ENCODE measurements at places on chromosomes 12 and 14.

DNA sequence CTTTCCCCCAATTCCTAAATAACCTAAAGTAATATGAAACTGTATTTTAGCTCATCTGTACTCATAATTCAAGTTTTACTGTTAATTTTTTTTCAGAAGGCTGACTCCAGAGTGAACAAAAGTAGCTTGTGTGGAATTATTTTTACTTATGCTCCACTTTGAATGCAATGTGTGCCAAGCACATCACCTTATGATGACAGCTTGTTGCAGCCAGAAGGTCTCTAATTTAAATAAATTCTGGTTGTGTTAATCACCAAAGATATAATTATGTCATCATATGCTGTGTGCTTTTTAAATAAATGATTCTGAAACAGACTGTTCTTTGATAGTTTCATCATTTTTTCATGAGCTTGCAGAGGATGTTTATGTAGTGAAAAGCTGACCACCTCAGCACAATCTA is 283.1 kb downstream of the TMEM117 start:
- no peak for DNase-seq

- DNase-seq: no peak
Measured at GRCh38 chr14:44896275-44897040, 65.3 kb downstream of the KLHL28 start.

DNA sequence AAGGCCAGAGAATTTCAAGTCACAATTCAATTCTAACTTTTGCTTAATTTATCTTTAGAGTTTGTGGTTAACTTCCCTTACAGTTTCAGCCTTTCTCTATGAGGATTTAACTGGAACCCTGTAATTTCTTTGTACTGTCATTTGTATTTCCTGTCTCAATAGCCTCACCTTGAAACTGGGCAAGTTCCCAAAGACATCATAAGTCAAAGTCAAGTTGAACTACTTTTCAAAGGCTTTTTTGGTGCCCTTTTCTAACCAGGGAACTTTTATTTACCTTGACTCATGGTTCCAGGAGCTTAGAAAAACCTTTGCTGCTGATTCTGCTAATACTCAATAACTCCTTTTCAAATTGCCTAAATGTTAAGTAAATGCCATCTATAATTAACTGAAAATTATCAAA is 200.8 kb upstream of the KRR1 start:
- no peak for DNase-seq

DNA sequence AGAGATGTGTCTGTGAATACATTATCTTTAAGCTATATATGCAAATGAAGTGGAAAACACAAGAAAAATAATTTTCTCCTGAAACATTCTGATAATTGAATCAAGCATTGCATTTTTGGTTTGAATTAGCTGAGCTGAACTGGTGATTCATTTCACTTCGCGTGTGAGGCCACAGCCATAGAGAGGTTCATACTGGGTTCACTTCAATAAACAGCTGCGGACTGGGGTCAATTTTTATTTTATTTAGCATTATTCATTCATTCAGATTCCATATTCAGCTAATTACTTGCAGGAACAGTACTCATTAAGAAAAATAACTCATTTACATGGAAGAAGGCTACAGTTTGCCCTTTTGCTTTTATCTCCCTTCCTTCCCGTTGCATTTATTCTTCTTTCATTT is 195.2 kb upstream of the LRIG3 start:
- DNase-seq: peak; percentile 19

DNA sequence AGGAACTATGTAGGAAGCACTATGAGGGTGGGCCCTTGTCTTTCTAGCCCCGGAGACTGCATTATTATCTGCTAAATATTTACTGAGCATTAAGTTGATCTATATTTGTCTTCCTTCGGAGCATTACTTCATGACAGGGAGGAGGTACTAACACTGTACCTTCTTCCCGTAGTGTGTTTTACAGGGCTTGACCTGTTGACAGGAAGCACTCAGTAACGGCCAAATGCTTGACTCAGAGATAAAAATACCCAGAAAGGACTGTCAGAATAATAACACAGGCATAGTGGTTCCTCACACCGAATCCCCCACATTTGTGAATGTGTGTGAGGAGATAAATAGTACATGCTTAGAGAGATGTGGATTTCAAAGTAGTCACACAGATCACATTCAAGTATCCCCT is 466.6 kb downstream of the EGLN3 start:
- DNase-seq: no peak

DNA sequence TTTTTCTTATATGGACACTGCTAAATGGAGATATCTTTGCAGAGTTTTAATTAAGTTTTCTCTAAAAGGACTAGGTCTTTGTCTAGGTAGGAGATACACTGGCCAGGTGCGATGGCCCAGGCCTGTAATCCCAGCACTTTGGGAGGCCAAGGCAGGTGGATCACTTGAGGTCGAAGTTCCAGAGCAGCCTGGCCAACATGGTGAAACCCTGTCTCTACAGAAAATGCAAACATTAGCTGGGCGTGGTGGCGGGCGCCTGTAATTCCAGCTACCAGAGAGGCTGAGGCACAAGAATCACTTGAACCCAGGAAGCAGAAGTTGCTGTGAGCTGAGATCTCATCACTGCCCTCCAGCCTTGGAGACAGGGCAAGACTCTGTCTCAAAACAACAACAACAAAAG is 17.1 kb upstream of the CERS5 start:
- DNase-seq: no peak

- DNase-seq: no peak
Measured at GRCh38 chr14:104657563-104658324, 31.7 kb upstream of the INF2 start.

DNA sequence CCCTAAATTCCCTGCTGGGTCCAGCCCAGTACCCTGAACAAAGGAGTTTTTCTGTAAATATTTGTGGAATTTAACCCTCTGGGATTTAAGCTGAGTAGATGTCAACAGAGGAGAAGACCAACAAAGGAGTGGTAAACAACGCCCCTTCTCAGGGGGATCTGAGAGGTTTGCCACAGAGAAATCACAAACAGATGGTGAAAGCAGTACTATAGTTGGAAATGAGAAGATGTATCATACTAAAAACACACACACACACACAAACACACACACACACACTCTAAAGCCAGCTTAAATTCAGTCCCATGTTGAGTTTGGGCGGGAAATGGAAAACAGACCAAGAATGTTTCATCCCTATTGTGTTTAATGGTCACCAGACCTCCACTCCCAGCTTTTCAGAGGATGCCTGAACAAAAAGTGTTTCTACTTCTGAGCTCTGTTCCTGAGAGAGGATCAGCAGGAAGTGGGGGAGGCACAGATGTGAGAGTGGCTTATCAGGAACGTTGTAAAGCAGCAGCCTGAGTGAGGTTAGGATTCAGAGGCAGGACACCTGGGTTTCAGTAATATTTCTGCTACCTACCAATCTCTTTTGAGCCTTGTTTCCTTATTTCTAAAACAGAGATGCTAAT is 3.2 kb downstream of the BIN2 start:
- DNase-seq: peak; percentile 66

DNA sequence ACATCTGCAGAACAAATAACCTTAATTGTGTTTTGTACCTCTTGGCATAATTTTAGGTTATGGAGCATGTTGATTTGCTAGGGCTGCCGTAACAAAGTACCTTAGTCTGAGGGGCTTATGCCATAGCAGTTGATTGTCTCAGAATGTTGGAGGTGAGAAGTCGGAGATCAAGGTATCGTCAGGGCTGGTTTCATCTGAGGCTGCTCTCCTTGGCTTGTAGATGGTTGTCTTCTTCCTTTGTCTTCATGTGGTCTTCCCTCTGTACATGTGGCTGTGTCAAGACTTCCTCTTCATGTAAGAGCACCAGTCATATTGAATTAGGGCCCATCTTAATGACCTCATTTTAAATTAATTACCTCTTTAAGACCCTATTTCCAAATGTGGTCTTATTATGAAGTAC is 64.4 kb upstream of the PTHLH start:
- no peak for DNase-seq

- DNase-seq: no peak
Measured at GRCh38 chr12:124603831-124604251, 36.4 kb upstream of the NCOR2 start.

GRCh38 chr12:47741340-47741703 is 16.0 kb upstream of the ENDOU start:
- DNase-seq: no peak

- no peak for DNase-seq
Measured at GRCh38 chr14:33855672-33856071, 95.2 kb downstream of the EGLN3 start.

DNA sequence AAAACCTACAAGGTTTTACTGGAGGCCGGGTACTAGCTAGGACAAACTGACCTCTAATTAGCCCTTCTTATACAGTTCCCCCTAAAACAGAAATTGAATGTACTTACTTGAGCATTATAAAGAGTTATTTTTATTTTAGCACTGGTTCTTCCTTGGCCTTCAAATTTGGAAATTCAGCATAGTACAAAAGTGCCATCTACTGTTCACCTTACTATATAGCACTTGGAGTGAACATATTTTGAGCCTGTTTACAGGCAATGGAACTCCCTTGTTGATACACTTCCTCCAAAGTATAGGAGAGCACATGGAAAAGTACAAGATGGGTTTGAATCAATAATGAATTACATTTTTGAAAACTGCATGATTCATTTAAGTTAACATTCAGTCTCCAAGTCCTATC is 3.9 kb upstream of the POC1B start:
- peak; percentile 79 for DNase-seq

GRCh38 chr14:105899657-105900397 is 373.4 kb downstream of the TMEM121 start:
- DNase-seq: no peak

- no peak for DNase-seq
Measured at GRCh38 chr14:37595809-37596621, 586 bp downstream of the TTC6 start.

DNA sequence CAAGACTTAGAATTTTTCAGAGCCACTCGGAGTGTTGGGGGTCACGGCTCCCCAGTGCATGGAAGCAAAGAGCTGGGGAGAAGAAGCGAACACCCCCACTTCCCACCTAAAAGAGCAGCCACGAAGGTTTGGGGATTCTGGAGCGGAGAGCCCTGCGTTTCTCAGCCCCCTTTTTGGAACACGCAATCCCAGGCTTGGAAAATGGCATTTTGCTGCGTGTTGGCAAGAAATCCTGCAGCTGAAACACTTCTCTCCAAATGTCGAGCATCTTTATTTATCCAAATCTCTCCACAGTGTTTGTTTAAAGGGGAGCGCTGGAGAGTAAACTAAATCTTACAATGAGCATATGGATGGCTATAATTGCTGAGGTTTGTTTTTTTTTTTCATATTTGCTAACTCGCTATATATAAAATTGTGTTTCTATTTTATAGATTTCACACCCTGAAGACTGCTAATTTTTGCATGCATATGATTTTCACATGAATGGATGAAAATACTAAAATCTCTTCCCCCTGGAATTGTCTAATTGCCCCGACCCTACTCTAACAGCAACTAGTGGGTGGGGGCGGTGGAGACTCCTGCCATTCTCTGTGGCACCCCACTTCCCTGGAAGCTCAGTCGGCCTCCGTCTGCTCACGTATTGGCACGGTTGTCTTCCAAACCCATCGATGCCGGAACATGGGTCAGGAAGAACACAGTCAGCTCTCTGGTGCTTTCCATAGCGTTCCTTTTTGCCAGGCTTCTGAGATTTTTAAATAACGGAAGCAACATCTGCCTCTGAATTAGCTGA is 120.5 kb downstream of the GCH1 start:
- DNase-seq: no peak

DNA sequence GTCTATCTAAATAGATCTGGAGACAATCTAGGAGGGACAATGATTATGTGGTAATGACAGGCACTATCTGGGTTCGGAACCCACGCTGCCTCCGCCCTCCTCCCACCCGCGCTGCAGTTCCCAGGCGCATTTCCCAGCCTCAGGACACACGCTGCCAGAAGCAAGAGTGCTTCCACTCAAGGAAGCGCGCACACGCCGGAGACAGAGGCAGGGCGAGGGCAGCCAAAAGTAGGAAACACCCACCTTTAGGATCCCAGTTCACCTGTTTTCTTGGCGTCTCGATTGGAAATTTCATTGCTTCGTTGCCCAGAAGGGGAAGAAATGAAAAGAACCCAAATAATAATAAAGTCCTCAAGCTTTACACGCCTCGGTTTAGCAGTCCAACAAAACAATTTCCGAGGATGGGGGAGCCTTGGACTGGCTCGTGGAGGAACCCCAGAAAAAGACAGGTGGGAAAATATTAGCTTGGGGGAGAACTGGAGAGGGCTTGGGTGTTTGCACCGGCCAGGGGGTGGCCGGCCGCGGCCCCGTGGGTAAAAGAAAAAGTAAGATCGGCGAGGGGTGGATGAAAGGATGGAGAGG is 474 bp downstream of the KCNK10 start:
- DNase-seq: peak; percentile 1

GRCh38 chr14:95935228-95935822 is 58.7 kb downstream of the TUNAR start:
- peak; percentile 46 for DNase-seq

DNA sequence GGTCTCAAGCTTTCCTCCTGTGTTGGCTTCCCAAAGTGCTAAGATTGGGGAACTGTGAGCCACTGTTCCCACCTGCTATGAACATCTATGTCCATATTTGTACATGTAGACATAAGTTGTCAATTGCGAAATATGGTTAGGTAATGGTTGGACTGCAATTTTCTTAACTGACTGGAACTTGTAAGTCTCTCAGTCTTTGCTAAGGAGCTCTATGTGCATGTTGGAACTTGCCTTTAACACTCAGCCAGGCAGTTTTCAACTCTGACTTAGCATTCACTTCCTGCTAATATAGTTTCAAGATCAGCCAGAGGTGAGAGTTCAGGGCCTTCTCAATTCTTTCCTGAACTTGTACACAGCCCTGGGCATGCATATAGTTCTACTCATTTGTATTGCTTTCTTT is 44.5 kb upstream of the EEA1 start:
- DNase-seq: peak; percentile 93

GRCh38 chr14:54920052-54920451 is 17.4 kb upstream of the GCH1 start:
- no peak for DNase-seq

DNA sequence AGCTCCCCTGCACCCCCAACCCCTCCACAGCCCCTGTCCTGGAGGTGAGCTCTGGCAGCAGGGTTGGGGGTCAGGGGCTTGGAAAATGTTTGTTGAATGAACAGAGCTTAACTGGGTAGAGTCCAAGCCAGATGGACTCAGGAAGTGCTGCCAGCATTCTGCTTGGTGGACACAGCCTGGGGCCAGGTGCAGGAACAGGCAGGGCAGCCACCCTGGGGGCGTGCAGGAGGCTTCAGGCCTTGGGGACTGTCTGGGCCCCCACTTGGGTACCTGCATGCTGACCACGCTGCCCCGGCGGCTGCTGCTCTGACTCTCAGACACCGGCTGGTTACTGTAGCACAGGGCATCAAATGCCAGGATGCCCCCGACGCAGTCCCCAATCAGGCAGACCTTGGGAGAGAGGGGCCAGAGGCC is 15.7 kb downstream of the ARL6IP4 start:
- no peak for DNase-seq

All from fibroblast of the aortic adventitia (primary cell).